ENCODE measurements at places on chromosomes 16 and 17.

DNA sequence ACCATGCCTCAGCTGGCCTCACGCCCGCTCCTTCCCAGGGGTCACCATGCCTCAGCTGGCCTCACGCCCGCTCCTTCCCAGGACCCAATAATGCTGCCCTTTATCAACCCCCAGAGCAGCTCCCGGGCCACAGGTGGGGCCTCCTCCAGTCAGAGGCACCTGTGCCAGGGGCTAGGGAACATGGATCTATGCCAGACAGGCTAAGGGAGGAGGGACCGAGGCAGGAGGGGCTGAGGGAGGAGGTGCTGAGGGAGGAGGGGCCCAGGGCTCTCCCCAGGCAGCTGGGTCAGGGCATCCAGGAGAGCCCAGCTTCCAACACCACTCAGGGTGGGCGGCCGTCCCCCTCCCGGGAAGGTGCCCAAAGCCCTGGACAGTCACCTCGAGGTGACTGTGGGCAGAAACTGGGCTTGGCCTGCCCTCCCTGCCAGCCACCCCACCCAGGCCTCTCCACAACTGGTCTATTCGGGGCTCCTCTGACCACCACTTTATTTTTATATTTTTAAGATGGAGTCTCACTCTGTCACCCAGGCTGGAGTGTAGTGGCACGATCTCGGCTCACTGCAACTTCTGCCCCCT lies 19.4 kb downstream of the UTS2R start:
- no peak for DNase-seq

GRCh38 chr17:17063546-17064122 lies 21.4 kb downstream of the MPRIP start:
- DNase-seq: no peak

DNA sequence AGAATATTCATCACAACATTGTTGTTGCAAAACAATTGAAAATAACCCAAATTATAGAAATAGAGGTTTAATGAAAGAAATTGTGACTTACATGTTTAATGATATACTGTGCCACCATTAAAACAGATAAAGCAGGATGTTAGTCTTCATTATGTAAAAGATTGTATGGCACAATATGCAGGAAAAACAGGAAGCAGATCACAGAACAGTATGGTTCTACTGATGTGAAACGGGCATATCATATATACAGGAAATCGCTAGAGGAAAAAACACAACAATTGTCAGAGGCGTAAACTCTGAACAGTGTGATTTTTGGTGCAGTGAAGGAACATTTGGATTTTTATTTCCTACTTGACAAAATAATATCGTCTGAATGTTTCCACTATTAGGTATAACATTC lies 22.0 kb downstream of the OR3A1 start:
- no peak for DNase-seq

- DNase-seq: no peak
These were observed at the start of gene TMEM98 for GRCh38 chr17:32927724-32928585. TSS of gene TMEM98 (plus strand) at chr17:32928153. CDS start at chr17:32931529, 3,376 bp downstream.

- DNase-seq: no peak
These were observed 210.6 kb downstream of the HAPSTR1 start for GRCh38 chr16:9302072-9302471.

DNA sequence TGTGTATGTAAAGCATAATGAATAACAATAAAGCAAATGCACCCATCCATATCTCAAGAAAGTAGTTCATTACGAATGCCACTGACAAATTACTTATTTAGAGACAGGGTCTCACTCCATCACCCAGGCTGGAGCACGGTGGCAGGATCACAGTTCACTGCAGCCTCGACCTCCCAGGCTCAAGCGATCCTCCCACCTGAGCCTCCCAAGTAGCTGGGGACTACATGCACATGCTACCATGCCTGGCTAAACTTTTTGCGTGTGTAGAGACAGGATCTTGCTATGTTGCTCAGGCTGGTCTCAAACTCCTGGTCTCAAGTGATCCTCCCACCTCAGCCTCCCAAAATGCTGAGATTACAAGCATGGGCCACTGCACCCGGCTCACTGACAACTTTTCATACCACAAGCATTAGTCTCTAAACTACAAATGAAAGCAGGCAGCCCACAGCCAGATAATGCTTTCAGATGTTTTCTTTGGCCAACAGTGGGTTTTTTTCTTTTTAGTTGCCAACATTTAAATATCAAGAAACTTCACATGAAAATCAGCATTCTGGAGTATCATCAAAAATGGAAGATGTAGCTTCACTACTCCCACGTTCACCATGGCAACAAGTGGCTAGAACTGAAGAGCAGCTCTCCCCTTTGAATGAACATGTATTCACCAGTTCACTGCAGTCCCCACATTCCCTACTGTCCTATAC lies 7.7 kb downstream of the ARHGAP17 start:
- no peak for DNase-seq

- DNase-seq: no peak
These were observed 66.5 kb downstream of the MGAT5B start for GRCh38 chr17:76934561-76935320.

GRCh38 chr17:62109378-62109902 lies 44.4 kb upstream of the MED13 start:
- DNase-seq: peak; percentile 29
